ENCODE measurements at places on chromosomes 3 and 15.

DNA sequence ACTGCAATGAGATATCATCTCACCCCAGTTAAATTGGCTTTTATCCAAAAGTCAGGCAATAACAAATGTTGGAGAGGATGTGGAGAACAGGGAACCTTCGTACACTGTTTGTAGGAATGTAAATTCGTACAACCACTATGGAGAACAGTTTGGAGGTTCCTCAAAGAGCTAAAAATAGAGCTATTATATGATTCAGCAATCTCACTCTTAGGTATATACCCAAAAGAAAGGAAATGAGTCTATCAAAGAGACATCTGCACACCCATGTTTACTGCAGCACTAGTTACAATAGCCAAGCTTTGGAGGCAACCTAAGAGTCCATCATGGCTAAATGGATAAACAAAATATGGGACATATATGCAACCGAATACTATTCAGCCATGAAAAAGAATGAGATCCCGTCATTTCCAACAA, 68.0 kb upstream of the HES1 start:
- no peak for DNase-seq

DNA sequence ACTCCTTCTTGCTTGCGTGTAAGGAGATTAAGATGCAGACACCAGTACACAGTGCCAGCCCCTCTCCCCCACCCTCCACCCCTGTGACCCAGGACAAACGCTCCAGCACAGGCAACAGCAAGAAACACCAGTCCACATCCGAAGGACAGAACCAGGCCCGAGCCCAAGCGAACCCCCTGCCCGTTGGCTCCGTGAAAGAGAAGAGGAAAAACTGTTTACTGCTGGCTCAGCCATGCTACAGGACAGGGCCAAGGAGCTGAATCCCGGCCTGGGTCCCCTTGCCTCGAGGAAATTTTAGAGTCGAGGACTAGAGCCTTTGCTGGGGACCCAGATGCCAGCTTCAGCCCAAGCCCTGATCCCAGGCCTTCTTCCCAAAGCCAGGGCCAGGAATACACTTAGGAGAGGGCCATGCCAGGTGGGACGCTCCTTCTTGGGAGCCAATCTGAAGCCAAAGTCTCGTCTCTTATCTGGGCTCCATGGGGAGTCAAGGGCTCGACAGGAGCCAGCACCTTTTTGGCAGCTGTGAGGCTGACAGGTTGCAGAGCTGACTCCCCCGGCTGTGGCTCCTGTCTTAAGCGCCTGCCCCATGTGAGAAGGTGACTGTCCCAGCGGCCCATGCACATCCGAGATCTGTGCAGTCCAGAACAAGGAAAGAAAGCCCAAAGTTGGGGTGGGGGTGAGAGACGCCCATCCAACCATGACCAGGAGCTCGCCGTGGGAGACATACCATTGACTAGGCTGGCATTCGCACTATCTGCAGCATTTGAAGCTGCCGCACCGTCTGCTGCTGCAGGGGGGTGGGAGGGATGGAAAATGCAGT, 63.8 kb upstream of the SEC13 start:
- DNase-seq: no peak

DNA sequence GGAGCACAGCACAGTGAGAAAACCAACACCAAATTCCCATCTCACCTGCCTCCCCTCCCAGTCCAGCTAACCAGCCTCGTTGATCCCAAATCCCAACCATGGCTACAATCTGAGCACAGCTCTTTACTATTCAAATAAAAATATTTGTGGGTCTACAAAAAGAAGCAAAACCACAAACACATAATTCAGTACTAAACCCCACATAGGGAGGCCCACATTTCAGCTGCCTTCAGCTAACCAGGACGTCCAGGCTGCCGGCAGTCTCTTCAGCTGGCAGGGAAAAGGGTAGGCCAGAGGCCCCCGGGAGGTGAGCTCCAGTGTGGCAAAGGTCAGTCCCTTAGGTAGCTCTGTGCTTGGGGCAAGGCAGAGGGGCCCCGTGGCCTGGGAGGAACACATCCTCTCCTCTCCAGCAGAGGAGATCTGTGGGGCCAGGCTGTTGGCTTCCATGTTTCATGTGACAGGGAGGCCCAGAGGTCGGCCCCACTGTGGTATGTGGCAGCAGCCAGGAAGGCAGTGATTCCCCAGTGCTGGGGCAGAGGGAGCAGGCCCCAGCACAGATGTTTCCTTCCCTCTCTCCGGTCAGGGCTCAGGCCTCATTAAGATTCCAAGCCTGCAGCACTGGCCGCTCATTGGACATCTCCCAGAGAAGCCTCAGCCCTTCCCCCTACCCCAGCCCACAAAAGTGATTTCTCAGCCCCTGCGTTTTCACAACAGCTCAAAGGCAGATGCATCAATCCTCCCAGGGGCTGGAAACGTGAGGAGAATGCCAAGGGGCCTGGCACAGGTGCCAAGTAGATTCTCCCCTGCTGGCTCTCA, 381.4 kb downstream of the NTRK3 start:
- DNase-seq: peak; percentile 13

GRCh38 chr3:20225769-20226168, 39.8 kb upstream of the SGO1 start:
- DNase-seq: peak; percentile 51

DNA sequence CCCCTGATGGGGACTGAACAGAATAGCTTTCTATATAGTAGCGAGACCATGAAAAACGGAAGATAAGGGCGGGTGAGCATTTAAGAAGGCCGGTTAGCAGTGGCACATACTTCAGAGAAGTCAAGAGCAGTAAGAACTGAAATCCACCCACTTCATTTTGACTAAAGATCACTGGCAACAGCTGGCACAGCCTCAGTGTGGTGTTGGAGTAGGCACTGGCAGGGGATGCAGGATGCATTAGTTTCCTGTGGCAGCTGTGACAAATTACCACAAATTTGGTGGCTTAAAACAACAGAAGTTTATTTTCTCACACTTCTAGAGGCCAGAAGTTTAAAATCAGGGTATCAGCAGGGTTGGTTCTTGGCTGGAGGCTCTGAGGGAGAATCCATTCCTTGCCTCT, 176.5 kb downstream of the ADAMTSL3 start:
- DNase-seq: no peak
